ENCODE measurements at places on chromosomes 11 and 22.

- DNase-seq, result no peak
Observed at GRCh38 chr11:112248201-112248600, 12.5 kb downstream of the PLET1 start.

DNA sequence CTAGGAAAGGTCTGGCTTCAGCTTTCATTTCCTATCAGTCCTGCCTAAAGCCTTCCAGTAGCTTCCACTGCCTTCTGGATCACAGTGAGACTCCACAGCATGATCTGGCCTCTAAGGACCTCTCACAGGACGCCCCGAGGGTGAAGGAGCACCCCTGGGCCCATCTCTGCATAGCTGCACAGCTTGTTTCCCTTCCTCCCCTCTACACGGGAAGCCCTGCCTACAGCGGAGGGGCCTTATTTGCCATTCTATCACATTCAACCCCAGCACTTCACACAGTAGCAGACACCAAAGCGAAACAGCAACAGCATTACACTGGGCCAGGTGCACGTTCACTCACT lies 162.3 kb upstream of the GRK3 start:
- DNase-seq, result no peak

DNA sequence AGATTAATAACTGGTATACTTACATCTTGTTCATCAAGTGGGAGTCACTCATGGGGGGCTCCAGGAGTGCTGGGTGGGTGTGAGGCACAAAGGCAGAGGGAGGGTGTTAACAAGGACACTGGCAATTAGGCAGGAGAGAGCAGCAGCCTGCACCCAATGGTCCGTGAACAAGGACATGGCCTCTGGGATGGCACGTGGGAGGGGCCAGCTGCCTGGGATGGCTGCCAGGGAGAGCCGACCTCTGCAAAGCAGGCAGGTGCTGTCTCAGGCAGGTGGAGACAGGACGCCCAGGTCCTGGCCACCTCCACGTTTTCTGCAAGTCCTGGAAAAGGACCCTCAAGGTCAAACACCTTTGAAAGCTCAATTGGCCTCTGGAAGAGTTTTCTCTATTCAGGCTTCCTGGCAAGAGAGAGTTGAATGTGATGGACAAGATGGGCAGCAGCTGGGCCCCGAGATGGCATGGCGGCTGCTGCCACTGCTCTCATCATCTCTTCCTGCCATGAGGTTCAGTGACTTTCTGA lies 257.1 kb downstream of the BUD13 start:
- DNase-seq, result no peak

DNA sequence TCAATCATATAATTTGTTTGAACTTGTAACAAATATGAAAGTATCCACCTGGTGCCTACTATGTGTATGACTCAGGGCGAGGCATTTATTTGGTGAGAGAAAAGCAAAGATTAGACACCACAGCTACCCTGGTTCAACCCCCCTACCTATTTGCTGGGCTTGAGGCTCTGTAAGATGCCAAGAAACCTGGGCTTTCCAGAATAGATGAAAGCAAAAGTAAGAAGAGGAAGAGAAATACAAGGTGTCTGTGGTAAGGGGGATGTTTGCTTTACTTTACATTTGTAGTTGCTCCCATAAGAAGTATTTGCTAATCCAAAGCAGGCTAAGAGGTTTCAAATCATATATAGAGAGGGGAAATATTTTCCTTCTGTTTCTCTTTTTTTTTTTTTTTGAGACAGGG lies 61.7 kb downstream of the DDI1 start:
- DNase-seq, result no peak

GRCh38 chr11:9259981-9260837 lies 4.9 kb downstream of the DENND5A start:
- peak; percentile 43 for DNase-seq

- DNase-seq, result no peak
Observed at GRCh38 chr11:78796956-78797355, 222.3 kb upstream of the NARS2 start.

DNA sequence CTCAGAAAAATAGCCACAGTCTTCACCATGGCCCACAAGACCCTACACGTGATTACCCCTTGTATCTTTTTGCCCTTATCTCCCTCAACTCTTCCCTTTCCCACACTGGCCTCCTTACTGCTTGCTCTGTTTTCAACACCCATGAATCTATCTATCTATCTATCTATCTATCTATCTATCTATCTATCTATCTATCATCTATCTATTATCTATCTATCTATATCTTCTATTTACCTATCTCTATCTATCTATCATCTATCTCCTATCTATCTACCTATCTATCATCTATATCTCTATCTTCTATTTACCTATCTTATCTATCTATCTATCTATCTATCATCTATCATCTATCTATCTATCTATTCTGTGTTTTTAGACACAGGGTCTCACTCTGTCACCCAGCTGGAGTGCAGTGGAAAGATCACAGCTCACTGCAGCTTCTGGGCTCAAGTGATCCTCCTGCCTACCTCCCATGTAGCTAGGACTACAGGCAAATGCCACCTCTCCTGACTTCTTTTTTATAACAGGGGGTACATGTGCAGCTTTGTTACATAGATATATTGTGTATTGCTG lies 54.2 kb downstream of the CNTF start:
- no peak for DNase-seq

GRCh38 chr11:115515647-115516395 lies 11.6 kb upstream of the CADM1 start:
- DNase-seq, result no peak

- DNase-seq, result no peak
Observed at GRCh38 chr22:23217171-23218052, 37.1 kb downstream of the BCR start.

DNA sequence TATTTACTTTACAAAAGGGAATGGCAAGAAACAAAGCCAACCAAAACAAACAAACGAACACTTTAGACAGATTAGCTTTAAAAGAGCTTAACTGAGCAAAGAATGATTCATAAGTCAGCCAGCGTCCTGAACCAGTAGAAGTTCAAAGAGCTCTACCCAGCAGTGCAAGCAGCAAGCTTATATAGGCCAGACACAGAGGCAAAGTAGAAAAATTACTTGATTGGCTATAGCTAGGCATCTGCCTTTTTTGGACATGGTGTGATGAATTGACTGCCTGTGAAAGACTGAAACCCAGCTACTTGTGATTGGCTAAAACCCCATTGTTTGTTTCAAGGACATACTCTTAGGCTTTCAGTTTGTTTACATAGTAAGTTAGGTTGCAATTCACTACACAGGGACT lies 2120.0 kb upstream of the RAG2 start:
- DNase-seq, result peak; percentile 1
